Activated CD4-positive, alpha-beta T cell treated with anti-CD3 and anti-CD28 coated beads, Interleukin-2, amount 50 U/mL, for 1 hour (primary cell): ENCODE measurements at places on chromosomes 16 and 17.

DNA sequence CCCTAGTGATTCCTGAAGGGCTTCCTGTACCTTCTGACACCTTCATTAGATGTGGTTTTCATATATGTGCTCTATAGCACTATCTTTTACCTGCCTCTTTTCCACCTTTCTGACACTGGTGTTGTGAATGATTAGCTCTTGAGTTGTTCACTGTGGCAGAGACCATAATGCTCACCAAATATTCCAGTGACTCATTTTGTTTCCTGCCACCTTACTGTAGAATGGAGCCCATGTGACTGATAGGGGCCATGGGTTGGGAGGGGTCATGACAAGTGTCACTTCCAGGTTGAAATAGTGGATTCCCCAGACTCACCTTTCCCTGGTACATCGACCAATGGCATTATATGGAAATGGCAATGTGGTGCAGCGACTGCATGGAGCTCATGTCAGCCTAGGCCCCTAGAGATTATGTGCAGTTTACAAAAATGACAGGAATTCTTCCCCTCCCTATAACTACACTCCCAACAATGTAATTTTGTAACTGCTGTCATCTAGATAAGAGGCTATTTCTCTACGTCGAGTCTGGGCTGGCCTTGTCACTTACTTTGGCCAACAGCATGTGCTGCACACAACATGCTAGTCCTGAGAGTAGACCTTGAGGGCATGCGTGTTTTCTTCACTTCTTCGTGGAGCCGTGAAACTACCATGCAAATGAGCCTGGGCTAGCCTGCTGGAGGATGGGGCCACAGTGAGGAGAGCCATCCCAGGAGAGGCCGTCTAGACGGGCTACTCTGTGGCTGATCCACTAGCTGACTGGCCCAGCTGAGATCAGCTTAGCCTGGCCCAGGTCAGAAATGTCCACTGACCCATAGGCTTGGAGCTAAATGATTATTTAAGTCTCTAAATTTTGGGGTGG lies 409.5 kb downstream of the CA10 start:
- DNase-seq, result no peak

GRCh38 chr16:10541366-10541765 lies 39.0 kb downstream of the EMP2 start:
- no peak for DNase-seq

DNA sequence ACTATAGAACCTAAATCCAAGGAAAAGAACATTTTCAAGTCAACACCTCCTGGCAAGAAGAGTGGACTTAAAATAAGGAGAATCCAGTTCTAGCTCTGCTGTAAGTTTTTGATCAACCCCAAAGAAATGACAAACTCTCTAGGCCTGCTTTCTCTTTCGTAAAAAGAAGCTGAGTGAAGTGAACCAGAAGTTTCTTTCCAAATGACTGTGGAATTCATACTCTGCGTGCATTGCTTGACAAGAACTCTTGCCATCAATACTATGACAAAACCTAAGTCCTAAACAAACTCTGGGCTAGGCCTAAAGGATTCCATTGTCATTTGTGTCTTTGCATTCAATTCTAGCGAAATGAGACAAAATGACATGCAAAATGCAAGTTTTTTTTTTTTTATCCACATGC lies 187.5 kb upstream of the SOX9 start:
- no peak for DNase-seq

DNA sequence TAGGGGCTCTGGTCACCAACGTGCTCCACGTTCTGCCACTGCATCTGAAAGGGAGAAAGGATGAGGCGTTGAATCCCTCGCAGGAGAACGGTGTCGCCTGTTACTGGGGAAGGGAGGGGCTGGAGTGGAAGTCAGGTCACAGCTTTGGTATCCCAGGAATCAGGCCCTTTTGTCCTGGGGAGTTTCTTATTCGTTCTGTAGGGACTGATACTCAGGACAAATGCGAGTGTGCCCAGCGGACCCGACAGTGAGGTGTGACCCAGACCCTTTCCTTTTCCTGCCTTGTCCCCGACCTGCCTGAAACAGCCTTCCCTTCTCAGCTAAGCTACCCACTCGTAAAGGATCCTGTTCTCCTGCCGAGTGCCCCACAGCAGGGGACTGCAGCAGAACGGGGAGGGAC lies 177.5 kb downstream of the VPS53 start:
- no peak for DNase-seq

GRCh38 chr16:68517606-68518166 lies 21.4 kb upstream of the ZFP90 start:
- DNase-seq, result no peak
